ENCODE measurements at places on chromosomes 12 and 14.

DNA sequence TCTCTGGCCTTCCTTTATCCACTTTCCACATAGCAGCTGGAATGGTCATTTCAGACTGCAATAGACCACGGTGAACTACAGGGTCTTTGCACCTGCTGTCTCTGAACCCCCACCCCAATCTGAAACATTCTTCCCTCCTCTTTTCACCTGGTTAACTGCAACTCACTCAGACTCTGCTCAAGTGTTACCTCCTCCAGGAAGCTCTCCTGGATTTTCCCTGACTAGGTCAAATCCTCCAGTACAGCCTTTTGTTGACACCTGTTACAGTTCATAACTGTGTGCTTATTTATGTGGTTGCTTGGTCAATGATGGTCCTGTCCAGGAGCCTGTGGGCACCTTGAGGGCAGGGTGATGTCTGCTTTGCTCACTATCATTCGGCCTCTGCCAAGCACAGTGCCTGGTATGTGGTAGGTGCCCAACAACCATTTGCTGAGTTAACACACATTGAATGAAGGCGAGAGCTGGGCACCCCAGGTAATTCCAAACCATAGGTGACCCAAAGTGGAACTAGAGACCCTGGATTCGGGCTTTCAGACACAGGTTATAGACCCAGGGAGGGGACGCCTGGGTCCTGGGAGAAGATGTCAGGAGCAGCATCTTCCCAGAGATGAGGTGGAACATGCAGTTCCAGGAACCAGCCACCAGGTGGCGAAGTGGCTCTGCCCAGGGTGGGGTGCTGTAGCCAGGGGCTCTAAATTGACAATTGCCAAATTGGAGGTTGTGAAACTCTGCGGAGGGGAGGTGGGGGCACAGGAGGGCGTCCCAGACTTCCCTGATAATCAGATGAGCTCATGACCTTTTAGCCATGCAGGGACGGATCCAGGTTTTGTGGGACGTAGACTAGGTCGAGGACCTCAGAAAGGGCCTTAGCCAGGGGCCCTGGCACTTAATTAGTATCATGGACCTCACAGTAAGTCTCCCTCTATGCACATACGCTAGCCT lies 28.1 kb downstream of the TRPV4 start:
- DNase-seq, result peak; percentile 73

DNA sequence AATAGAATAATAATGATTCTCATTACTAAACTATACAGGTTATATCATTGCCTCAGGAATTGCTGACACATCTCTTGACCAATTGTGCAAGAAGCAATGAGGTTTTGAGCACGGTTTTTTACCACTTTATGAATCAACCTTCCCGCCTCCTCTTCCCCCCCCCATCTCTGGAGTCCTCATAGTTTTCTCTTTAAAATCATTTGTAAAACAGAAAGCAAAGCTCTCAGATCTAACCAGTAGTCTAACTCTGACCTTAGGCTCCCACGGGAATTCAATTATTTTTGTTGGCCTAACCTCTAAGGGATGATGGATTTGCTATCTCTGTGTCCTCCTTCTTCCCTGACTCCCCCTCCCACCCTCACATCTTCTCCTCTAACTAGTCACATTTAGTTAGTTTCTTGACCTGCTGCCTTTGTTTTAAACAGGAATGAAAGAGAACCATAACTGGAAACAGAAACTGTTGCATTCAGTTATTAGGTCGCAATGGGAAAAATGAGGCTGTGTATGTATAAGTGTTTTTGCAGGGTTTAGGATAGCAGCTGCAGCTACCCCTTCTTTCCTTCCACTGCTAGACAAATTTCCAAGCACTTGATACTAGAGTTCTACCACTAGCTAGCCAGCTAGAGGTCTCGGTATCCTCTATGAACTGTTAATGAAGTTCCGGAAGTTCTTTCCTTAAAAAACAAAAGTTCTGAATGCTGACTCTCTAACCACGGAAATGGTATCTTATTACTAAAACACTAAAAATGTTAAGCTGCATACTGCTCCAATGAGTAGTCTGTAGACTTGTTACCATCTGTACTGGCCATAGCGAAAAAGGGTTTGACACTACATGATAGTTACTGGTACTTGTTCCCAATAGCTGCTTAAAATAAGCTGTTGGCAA lies 65.4 kb downstream of the TAOK3 start:
- DNase-seq, result peak; percentile 3

DNA sequence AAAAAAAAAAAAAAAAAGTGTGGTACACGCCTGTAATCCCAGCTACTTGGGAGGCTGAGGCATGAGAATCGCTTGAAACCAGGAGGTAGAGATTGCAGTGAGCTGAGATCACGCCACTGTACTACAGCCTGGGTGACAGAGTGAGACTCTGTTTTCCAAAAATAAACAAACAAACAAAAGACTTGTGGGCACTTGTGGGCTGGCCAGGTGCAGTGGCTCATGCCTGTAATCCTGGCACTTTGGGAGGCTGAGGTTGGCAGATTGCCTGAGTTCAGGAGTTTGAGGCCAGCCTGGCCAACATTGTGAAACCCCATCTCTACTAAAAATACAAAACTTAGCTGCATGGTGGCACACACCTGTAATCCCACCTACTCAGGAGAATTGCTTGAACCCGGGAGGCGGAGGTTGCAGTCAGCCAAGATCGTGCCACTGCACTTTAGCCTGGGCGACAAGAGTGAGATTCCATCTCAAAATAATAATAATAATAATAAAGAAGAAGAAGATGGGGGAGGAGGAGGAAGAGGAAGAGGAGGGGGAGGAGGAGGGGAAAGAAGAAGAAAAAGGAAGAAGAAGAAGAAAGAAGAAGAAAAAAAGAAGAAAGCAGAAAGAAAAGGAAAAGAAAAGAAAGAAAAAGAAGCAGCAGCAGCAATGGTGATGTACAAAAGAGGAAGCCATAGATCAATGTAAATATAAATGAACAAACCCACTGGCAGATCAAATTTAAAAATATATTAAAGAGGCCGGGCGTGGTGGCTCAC lies 27.9 kb upstream of the CCNT1 start:
- DNase-seq, result no peak

DNA sequence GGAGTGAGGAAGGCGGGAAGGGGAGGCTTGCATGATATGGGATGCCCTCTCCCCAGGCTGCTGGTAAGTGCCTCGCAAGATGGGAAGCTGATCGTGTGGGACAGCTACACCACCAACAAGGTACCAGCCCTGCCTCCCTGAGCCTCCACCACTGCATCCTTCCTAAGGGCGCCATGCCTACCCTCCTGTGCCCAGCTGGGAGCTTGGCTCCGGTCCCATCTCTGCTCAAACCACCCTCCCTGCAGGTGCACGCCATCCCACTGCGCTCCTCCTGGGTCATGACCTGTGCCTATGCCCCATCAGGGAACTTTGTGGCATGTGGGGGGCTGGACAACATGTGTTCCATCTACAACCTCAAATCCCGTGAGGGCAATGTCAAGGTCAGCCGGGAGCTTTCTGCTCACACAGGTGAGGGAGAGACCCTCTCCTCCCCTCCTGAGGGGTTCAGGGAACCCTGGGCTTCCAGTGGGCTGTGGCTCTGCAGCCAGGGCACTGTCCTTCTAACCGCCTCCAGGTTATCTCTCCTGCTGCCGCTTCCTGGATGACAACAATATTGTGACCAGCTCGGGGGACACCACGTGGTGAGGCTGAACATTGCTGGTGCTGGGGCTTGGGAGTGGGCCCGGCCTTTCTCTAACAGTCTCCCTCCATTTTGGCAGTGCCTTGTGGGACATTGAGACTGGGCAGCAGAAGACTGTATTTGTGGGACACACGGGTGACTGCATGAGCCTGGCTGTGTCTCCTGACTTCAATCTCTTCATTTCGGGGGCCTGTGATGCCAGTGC lies 2.6 kb downstream of the GNB3 start:
- DNase-seq, result no peak

DNA sequence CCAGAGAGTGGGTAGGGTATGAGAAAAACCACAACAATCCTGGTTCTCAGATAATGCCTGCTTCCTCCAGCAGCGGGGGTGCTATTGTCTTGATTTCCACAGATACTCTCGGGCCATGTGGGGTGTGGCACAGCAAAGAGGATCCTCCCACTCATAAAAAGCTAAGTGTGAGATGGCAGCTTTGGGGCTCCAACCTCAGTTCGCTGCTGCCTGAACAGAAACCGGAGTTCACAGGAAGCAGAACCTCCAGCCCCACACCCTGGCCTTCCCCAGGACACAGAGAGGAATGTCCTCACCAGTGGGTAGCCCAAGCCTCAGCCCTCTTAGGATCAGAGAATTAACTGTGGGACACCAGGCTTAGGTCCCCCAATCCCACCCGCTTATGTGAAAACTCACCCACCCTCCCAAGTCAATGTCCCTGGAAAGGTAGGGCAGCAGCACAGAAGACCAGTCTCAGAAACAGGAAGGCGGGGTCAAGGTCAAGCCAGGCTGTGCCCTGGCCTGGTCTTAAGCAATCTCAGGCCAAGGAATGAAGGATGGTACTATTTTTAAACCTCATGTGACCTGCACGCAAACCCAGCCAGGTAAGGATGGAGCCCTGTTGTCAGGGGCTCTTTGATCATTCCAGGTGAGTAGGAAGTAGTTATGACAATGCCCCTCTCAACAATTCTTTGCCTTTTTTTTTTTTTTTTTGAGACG lies 9.0 kb downstream of the KCTD10 start:
- no peak for DNase-seq

DNA sequence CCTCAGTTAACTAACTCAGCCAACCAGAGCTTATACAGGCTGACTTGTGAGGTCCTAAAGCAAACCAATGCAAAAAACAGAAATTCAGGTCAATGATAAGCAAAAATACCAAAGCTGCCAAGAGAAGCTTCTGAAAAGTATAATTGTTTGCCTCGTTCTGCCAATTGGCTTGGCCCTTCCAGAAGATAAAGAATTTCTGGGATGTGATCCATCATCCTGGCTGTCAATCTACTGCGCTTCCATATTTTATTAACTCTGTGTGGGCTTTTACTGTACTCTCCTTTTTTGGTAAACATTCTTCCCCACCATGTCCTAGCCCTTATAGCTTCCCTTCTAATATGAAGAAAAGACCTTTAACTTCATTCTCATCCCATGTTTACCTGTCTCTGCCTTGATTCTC lies 387.9 kb downstream of the TMEM117 start:
- no peak for DNase-seq

- no peak for DNase-seq
Measured at GRCh38 chr14:62064751-62065323, 302.6 kb downstream of the SNAPC1 start.

All from CD4-positive, alpha-beta T cell treated with Interleukin-17A for 1 hour (primary cell).